ENCODE measurements at places on chromosomes 2 and 18.
A peak's percentile ranks its signal among the peaks of the same experiment; 100 is the strongest.

DNA sequence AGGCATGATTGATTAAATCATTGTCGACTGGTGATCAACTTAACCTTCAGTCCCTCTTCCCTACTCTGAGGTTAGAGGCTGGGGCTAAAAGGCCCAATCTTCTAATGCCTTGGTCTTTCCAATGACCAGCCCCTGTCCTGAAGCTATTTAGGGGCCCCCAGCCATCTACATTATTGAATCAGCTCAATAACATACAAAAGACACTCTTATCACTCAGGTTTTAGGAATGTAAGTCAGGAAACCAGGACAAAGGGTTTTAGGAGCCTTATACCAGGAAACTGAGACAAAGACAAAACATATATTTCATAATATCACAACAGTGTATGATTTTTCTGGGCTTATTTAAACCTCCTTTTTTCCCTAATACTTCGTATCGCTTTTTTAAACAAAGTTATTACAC lies 198.6 kb downstream of the RNF152 start:
- DNase-seq = no peak

DNA sequence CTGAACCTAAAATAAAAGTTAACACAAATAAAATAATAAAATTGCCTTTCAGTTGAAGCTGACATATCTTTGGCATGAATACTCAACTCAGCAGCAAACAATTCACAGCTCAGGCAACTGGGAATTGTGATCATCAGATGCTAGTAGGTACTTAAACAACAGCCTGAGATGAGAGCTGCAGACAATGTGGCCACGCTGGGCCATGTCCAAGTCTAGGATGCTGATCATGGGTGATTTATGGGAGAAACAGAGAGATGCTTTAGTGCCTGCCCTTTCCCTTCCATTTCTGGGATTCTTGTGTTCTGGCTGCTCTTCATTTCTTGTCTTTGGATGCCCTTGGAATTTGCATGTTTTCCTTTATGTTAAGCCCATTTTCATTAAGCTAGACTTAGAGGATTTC lies 212.4 kb upstream of the CWC22 start:
- no peak for DNase-seq

DNA sequence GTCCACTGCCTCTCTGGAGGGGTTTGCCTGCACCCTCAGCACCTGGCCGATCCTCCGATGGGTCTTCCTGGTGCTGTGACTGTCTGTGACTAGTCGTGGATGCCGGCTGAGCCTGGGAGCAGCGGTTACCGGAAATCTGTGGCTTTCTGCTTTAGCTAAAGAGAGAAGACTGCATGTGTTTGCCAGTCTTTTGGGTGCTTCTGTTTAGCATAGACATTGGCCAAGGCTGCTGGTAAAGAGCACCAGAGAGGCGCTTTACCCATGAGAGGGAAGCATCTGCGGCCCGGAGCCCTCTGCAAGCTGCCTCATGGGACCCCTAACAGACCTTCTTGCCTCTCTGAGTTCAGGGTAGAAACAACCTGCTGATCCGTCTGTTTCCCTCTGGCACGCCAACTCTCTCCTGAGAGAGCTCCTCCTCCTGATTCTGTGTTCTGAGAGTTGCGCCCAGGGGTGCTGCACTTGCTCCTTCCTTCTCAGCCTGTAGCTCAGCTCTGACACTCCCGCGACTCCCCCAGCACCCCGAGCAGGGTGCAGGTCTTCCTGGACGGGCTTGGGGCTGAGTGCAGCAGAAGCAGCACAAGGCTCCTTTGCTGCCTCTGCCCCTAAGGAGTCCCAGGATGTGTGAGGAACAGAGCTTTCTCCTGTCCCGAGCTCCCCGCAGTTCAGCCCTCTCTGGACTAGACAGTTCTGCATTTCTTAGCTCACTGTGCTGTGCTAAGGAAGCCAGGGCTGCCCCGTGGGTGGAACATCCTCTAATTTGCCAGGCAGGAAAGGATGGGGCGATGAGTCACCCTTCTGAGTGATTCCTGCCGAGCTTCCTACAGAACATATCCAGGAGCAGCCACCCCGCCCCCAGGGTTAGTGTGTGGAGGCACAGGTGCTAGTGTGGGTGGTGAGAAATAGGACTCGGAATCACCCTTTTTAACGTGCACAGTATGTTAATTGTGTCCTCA lies 203.2 kb downstream of the SH3RF3 start:
- DNase-seq = peak; percentile 89

- peak; percentile 18 for DNase-seq
Measured at GRCh38 chr2:50042771-50043170, 888.5 kb upstream of the FSHR start.

- no peak for DNase-seq
Measured at GRCh38 chr2:220117025-220117424, 489.6 kb downstream of the SLC4A3 start.

DNA sequence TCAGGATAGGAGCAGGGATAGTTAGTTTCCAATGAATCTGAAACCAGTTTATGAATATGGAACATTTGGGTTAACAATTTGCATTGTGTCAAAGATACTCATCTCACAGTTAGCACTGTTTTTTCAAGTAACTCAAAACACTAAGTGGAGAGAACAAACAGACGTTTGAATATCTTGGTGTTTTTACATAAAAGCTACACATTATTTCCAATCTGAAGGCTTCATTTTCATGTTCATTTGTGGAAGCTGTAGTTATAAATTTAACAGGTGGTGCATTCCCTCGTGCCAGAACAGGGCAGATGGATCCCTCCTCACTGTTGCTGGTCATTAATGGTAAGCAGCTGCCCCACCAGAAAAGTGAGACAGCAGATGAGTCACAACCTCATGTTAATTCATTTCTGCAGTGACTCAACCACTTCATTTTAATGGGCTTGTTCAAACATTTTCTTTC lies 286.9 kb downstream of the TMX3 start:
- no peak for DNase-seq

DNA sequence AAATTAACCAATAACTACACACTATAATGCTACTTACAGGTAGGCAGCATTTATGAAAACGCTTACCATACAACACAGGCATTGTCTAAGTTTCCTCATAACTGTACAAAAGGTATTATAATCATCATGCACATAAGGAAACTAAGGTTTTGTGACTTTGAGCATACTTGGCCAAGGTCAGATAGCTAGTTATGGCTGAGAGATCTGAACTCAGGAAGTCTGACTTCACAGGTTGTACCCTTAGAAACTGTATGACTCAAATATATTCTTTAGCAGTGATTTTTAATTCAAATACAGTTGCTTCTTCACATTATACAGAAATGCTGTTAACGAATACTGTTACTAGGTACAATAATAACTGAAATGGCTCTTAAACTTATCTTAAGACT lies 89.3 kb downstream of the TRIP12 start:
- no peak for DNase-seq

GRCh38 chr2:176104316-176105077 lies 2.6 kb upstream of the HOXD11 start:
- no peak for DNase-seq

GRCh38 chr18:65876310-65876709 lies 125.5 kb downstream of the CDH7 start:
- DNase-seq = no peak

- DNase-seq = no peak
Measured at GRCh38 chr18:51150113-51150700, 47.3 kb downstream of the MEX3C start.

- DNase-seq = no peak
Measured at GRCh38 chr18:52409727-52410126, 69.7 kb downstream of the DCC start.

DNA sequence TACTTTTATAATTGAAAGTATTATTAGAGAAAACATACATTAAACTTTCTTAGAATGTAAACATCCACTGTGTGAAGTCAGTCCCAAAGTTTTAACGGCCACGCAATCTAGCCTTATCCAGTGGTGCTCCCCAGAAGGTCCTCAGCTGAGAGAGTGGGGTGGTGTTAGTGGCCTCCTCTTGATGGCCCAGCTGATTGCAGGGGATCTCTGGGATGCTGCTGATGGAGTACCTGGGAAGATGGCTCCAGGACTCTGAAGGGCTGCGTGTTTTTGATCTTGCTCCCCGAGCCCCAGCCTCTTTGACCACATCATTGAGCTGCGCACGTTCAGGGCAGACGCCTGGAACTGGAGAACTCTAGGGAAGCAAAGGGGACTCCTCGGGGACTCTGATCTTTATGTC lies 181.4 kb downstream of the FAM210A start:
- DNase-seq = no peak

DNA sequence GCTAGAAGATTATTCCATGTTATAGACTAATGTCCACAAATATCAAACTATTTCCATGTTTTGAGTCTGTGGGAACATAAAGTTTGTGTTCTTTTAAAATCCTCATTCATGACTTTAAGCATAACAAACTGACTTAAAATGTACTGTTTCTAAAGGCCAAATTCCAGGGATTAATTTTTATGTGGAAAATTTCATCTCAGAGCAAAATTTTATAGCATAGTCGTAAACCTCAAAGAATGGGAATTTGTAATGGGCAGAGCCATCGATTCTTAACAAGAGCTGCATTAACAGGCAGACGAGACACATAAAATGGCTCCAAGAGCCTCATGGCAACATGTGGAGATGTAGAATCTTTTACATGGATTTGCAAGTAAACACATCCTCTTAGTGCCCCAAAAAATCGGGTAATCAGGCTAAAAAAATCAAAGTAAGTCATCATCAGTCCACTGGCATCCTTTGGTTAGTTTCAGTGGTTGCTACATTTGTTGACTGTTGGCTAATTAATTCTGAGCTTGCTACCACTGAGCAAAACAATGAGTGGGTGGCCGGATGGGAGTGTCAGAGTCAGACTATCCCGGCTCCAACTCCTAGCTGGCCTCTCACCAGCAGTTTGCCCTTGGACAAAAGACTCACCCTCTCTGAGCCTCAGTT lies 119.6 kb downstream of the FAM210A start:
- DNase-seq = peak; percentile 33

DNA sequence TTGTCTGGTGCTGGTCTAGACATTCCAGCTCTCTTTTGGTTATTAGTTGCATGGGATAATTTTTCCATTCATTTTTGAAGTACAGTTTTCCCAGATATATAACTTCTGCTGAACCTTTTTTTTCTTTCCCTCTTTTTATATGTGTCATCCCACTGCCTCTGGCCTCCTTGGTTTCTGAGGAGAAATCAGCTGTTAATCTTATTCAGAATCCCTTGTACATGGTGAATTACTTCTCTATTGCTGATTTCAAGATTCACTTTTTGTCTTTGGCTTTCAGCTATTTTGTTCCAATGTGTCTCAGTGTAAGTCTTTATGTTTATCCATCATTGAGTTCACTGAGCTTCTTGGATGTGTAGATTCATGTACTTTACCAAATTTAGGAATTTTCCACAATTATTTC lies 99.7 kb downstream of the ARHGEF4 start:
- no peak for DNase-seq

- no peak for DNase-seq
Measured at GRCh38 chr2:235651643-235652042, 157.8 kb downstream of the AGAP1 start.

- no peak for DNase-seq
Measured at GRCh38 chr18:8744656-8745055, 39.3 kb downstream of the MTCL1 start.

DNA sequence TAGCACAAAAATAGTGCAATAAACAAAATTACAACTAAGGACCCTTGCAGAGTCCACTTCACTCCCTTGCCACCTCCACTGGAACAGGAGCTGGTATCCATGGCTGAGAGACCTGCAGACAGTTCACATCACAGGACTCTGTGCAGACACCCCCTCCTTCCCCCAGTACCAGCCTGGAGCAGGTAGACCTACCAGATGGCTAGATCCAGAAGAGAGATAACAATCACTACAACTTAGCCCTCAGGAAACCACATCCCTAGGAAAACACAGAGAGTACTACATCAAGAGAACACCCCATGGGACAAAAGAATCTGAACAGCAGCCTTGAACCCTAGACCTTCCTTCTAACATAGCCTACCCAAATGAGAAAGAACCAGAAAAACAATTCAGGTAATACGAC lies 49.8 kb downstream of the FBXO15 start:
- DNase-seq = no peak

DNA sequence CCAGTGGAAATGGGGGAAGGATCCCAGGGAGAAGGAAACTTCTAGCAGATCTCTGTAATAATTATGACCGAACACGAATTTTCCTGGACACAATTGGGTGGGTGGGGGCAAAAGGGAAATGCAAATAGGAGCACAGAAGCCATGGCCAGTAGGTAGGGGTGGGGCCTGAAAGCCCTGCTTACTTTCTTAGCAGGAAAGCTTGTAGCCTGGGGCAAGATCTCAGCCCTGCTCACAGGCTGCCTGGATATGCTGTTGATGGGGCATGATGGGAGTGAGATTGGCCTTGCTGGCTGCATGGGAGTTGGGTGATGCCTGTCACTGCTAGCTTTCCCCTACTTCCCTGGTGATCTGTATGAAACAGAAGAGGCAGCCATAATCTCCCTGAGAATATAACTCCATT lies 45.9 kb upstream of the SPOPL start:
- DNase-seq = no peak

DNA sequence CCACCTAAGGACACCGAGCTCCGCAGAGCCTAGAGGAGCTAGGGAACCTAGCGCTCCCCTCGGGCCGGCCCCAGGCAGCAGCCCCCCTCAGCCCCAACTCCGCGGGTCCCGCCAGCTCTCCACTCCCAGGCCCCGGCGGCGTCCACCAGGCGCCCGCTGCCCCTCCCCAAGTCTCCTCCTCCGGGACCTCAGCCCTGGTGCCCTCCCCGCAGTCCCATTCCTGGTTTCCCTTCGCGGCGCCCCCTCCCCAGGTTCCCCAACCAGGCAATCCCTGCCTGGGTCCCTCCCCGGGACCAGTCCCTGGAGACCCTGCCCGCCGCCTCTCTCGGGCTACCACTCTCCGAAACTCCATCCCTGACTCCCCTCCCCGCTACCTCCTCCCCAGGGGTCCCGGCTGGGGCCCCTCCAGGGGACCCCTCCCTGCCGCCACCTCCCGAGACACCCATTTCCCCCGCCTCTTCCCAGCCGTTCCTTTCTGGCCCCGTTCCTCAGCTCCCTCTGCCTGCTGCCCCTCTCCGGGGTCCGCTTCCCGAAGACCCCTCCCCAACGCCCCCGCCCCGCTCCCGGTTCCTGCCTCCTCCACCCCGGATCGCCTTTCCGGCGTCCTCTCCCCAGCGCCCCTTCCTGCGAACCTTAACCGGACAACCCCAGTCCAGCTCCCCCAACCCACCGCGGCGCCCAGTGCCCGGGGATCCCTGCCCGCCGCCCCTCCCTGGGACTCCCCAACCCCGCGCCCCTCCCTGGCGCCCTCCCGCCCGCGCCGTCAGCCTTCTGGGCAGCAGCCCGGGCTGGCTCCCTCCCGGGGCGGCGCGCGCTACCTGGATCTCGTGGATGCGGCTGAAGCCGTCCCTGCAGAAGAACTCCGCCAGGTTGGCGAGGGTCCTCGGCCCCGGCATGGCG lies 678 bp downstream of the CYP27C1 start:
- DNase-seq = no peak

DNA sequence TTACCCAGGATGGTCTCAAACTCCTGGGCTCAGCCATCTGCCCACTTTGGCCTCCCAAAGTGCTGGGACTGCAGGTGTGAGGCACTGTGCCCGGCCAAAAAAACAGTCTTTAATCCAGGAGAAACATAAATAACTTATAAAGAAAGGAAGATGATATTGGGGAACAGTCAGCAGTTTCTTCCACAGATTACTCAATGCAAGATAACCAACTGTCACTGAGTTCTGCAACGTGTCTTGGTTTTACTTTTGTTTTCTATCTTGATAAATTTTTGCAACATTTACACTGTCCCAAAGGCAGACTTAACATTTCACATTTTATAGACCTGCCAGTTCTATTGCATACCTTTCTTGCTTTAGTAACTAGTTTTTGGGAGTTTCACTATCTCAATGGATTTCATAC lies 71.1 kb downstream of the ANKRD44 start:
- DNase-seq = peak; percentile 79
